ENCODE measurements at places on chromosomes 4 and X.

DNA sequence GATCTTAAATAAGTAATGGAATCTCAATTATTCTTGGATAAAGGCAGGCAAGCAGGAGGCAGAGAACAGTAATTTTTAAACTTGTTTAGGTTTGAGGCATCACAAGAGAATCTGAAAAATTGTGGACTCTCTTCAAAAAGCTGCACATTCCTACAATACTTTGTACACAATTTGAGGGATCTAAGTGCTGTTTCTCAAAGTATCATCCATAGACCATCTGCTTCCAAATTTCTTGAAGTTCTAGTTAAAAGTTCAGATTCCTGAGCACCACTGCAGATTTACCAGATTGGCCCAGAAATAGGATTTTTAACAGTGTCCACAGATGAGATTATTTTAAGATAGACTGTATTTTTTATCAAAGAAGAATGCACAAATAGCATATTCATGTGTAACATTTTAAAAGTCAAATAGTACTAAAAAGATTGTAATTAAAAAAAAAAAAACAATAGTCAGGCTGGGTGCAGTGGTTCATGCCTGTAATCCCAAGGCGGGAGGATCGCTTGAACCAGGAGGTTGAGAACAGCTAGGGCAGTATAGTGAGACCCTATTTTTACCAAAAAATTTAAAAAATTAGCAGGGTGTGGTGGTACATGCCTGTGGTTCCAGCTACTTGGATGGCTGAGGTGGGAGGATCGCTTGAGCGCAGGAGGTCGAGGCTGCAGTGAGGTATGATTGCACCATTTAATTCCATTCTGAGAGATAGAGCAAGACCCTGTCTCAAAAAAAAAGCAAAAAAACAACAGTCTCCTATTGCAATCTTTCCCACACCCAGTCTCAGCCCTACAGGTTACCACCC lies 14.2 kb upstream of the FNIP2 start:
- no peak for DNase-seq

DNA sequence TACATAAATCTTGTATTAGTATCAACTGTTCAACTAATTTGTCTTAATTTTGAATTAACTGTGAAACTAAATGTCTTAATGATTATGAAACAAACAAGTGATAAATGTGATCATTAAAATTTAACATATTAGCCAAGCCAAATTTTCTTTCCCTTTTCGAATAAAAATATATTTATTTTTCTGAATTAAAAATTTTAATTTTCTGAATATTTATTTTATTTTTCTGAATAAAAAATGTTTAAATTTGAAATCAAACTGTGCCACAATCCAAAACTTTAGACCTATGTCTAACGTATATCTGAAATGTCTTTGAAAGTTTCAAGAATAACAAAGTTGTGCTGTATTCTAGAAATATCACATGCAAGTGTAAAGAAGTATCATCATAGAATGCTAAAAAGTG lies 4.7 kb downstream of the GABRA2 start:
- no peak for DNase-seq

GRCh38 chrX:104166735-104167436 lies 633 bp downstream of the FAM199X start:
- DNase-seq = no peak

DNA sequence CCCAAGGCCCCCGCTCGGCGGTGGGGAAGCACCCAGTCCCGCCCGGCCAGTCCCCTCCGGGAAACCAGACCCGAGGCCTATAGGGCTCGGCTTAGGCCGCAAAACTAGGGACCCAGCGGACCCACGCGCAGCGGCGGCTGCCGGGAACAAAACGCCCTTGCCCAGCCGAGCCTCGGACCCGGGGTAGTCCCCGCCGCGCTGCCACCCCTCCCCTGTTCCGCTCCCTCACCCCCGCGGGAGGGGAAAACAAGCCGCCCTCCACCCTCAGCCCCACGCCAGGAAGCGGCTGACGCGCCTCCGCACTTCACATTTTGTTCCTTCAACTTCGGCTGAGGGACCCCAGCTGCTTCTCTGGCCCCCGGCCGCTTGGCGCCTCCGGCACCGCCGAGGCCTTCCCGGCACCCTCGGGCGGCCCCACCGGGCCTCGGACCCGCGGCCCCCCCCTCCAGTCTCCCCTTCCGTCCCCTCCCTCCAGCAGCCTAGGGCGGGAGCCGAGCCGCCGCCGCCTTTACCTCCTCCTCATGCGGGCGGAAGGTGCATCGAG lies 694 bp downstream of the PDS5A start:
- DNase-seq = peak; percentile 36

- DNase-seq = no peak
Measured at GRCh38 chr4:39384563-39384962, 18.4 kb upstream of the RFC1 start.

GRCh38 chrX:42077675-42078074 lies 154.3 kb upstream of the CASK start:
- DNase-seq = no peak

- no peak for DNase-seq
Measured at GRCh38 chrX:118519411-118520215, 24.0 kb downstream of the DOCK11 start.

- DNase-seq = no peak
Measured at GRCh38 chrX:43349363-43349762, 306.7 kb upstream of the MAOA start.

GRCh38 chrX:54430519-54430918 lies 9.7 kb upstream of the TSR2 start:
- DNase-seq = no peak

GRCh38 chr4:76622717-76623116 lies 187.7 kb downstream of the SHROOM3 start:
- DNase-seq = no peak

- no peak for DNase-seq
Measured at GRCh38 chr4:8070736-8071718, 87.6 kb downstream of the ABLIM2 start.

- DNase-seq = no peak
Measured at GRCh38 chr4:146095091-146095690, 80.3 kb upstream of the LSM6 start.

DNA sequence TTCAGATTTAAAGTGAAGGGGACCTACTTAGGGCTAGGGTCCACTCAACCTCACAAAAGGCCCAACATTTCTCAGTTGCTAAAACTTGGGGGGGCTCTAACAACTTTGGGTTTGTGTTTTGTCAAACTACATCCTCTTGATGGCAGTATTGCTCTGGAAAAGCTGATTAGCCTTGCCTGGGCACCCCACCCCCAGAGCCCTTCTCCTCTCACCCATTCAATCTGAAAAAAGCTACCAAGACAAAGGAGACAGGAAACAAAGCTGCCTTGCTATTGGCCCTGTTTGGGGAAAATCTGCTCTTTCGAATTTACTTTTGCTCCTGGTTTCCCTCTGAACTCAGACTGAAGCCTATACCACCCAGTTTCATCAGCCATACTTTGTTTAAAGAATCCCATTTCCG lies 195.2 kb upstream of the STK26 start:
- DNase-seq = no peak

DNA sequence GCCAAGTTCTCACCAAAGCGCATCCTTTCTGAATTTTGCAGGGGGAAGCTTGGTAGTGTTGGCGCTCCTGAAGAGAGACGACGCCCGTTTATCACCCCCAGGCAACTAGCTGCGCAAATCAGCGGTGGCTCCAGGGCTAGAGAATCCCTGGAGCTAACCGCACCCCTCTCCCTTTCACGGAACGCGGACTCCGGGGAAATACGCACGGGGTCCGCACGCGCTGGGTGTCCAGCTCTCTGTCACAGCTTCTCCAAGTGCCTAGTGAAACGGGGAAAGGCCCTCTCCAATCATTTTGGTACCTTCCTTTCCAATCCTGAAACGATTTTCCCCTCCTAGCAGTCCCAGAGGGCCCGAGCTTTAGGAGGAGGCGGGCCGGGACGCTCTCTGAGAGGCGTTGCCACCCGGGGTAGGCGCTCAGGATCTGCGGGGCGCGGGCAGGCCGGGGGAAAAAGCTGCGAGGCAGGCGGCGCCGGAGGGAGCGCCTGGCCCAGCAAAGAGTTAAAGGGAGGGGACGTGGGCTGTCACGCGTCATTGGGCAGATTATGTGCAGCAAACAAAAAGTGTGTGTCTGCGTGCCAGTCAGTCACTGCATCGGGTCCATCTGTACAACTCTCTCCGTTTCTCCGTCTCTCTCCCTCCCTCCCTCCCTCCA lies at the start of gene PRDM8:
Gene PRDM8, plus strand, starts transcription at position 582 of the 652 bp plus-strand sequence. CDS start 2,578 bp downstream, outside the sequence.
- no peak for DNase-seq

GRCh38 chr4:52595001-52595400 lies 64.1 kb downstream of the USP46 start:
- no peak for DNase-seq

Data from stimulated activated CD8-positive, alpha-beta memory T cell treated with anti-CD3 and anti-CD28 coated beads, Interleukin-15, amount 100 ng/mL, for 24 hours (primary cell).